ENCODE measurements at places on chromosomes 6 and 20.

- no peak for DNase-seq
Measured at GRCh38 chr6:87444362-87444761, 28.4 kb upstream of the SLC35A1 start.

DNA sequence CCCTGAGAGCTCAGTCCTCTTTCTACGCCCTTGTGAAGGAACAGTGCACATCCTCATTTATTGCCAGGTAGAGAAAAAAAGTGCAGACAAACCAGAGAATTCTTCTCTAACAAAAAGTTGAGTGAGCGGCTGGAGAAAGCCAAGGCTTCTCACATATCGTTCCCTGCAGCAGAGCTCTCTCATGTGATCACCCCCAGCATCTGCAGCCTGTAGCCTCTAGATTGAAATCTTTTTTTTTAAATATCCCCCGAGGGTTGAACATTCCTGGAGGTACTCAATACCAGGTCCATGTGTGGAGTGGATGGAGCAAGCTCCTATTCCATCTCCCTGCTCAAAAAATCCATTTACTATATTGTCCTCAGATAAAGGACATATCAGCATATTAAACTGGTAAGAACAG is 22.9 kb upstream of the ZNF133 start:
- no peak for DNase-seq

- DNase-seq, result no peak
Measured at GRCh38 chr6:75422024-75422639, 71.5 kb downstream of the FILIP1 start.

DNA sequence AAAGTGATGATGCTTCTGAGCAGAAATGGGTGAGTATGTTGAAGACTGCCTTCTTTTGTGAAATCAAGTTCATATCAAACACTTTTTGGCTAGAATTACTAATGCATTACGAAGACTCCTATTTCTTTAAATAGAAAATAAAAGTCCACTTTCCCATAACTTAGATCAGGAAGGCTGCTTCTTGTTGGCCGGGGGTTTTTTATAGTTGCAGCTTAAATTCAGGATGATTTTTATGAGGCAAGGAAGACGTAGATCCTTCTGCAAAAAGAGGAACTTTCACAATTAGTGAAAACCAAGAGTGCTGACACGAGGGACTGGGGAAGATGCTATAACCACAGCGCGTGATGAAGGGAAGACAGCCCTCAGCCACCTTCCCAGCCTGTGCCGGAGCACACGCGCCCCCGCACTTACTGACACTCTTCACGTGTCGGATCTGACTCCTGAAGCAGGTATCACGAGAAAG is 206.1 kb upstream of the PRDM1 start:
- peak; percentile 11 for DNase-seq

DNA sequence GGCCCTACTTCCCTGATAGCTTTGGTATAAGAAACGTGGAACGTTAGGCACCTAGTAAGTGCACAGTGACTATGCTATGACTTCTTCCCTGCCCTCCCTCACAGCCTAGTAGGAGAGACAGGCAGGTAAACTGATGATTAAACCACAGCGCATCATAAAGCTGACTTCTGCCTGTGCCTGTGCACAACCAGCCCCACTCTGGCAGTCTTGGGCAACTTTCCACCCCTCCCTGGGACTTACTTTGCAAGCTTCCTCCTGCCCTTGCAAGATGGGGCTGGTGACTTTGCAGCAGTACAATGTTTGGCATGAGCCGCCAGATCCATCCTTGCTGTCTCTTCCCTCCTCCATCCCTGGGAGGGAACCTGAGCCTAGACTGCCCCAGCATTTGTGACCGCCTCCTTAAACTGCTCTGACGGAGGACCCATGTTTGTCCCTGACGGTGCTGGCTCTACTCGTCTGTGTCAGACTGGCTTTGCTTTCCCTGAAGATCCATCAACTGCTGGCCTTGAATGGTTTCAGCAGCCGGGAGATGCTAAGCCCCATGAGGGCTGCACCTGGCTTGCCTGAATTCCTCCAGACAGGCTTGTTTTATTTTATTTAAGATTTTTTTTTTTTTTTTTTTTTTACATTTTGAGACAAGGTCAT is 36.1 kb downstream of the EFCAB8 start:
- DNase-seq, result no peak

DNA sequence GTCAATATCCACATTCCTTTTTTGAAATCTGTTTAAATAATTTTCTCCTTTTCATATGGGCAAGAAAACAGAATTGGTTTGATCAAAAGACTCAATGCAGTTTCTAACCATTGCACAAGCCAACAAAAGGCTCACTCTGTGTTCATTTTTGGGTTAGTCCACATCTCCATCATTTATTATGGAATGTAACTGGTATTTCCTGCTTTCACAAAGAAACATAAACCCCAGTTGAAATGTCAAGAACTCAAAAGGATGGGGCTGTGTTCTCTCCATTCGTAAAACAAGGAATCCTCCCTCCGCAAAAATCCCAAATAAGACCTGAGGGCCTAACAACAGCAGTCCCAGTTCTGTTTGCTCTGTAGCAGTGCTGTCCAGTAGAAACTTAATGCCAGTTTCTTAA is 420.9 kb downstream of the GJA1 start:
- no peak for DNase-seq

DNA sequence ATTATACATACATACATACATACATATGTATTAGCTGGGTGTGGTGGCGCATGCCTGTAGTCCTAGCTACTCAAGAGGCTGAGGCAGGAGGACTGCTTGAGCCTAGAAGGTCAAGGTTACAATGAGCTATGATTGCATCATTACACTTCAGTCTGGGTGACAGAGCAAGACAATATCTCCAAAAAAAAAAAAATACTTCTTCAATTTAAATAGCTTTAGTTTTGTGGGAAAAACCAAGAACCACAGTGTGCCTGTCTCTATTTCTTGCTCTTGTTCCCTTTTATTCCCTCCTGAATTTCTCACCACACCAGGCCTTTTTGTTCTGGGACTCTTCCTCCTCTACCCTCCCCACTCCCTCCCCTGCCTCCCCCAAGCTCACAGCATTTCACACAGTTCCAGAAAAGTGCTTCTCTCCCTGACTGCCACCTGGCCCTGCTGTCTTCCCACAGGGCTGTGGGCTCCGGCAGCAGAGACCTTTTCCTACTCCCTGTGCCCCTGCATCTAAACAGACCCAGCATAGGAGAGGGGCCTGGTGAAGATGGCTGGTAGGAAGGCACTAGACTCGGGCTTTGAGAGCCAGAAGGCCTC is 1.3 kb downstream of the C20orf203 start:
- no peak for DNase-seq

DNA sequence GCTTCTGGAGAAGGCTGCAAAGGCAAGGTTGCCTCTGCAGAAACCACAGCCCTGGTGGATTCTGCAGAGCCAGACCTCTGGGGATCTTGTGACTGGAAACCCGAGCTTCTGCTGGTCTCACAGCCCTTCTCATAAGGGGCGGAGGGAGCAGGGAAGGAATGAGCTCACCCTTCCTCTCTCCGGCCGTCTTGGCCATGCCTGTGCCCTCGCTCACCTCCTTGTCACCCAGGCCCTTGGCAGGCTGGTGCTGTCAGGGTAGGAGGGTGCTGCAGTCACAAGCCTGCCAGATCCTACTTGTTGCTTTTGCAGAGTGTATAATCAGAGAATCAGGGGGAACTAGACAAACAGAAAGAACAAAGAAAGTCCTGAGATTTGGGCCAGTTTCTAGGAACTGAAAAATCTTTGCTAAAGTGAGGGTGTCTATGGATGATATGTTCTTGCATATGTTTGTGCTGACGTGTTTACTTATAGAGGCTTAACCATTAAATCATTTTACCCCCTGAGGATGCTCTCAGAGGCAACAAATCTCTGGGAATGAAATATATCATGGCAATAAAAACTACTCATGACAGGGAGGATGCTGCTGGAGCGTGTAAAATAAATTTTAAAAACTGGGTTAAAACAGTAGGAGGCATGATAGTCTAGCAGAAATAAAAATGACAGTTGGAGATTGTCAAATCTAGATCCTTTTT is 244.9 kb upstream of the SOX4 start:
- no peak for DNase-seq

GRCh38 chr6:15401120-15401519 is 155.3 kb downstream of the JARID2 start:
- no peak for DNase-seq

DNA sequence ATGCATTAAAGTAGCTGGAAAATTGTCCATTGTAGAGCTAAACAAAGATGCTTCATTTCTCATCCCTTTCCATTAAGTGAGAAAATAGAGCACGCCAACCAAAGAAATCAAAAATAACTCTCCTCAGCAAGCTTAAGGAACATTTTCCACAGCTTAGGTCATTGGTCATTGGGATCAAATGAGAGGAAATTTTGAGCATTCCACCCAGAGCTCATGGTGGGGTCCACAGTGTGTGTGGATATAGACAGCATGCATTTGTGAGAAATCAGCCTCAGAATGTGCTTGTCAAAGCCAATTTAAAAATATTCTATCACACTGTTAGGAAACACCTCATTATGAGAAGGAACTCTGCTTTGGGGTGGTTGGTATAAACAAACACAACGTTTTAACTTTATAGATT is 97.2 kb downstream of the HDGFL1 start:
- DNase-seq, result no peak

DNA sequence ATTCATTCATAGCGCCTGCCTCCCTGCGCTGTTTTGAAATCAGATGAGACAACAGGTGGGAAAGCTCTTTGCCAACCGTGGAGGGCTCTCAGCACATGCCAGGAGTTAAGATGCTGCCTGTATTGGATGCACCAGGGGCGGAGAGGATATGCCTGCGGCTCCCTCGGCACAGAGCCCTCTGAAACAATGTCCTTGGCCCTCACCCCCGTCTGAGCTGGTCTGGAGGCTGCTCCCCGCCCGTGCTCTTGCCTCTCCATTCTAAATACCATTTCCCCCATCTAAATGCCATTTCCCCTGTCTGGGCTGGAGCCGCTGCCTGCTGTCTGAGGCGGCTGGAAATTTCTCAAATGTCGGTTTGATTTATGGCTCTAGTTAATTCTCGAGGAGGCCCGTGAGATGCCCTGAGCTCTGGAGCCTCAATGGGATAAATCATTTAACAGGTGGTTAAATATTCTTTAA is 50.8 kb upstream of the MLN start:
- DNase-seq, result no peak

DNA sequence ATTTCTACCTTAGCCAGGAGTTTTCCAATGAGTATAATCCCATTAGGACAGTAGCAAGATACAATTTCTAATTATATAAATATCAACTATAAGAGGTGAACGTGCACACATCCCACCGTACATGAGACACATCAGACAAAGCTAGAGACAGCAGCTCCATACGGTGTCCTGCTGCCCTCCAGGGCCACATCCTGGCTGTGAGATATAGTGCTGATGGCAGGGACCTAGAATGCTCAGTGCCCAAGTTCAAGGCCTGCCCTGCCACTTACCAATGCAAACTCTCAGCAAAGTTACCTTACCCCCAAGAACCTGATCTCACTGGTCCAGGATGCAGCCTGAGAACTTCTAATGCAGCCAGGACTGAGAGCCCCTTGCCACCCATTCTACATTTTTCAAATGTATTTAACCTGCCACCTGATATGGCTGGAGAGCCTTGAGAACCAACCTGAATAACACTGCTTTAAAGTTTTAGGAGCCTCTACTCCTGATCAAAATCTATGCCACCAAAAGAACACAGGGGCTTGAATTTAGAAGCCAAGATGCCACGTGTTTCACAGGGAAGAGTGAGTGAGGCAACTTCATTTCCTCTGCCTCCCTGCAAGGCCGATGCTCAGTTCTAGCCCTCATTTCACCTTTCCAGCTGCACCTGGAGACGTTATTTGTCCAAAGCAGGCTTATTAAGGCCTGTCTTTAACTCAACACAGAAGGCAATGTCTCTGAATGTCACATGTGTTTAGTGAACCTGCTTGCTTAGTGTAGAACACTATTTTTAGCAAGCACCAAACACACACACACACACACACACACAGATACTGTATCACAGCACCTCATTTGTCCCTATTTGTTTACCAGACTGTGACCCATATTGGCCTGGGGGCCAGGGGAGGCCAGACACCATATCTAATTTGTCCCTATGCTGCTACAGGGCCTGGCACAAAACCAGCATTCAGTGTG is 6.1 kb downstream of the NFATC2 start:
- DNase-seq, result no peak

DNA sequence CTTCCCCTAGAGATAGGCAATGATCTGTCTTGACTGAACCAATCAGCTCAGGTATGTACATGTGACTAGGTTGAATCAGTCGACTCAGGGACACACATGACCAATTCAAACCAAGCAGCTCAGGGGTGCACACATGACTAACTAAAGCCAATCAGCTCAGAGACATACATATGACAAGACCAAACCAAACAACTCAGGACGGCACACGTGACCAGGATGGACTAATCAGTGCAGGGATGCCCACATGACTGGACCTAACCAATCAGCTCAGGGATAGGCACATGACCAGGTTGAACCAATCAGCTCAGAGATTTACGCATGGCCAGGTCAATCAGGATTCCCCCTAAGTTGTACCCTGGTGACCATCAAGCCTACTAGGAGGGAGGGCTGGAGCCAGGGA is 310.3 kb downstream of the CDH26 start:
- DNase-seq, result no peak

GRCh38 chr6:113018351-113019151 is 671.4 kb downstream of the RFPL4B start:
- no peak for DNase-seq

DNA sequence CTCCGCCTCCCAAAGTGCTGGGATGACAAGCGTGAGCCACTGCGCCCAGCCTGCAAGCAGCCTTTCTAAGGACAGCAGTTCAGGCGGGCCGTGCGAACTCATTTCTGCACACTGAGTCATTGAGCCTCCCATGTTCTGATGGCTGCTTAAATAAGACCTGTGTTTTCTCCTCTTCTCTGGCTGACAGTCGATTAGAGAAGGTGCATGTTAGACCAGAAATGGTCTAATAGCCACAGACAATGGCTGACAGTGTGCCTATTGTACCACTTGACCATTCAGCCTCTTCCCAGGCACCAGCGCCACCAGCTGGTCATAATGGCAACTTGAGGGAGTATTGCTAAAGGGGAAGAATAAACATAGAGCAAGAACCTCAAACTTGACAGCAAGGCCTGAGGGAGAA is 6.2 kb downstream of the CST11 start:
- DNase-seq, result peak; percentile 7

DNA sequence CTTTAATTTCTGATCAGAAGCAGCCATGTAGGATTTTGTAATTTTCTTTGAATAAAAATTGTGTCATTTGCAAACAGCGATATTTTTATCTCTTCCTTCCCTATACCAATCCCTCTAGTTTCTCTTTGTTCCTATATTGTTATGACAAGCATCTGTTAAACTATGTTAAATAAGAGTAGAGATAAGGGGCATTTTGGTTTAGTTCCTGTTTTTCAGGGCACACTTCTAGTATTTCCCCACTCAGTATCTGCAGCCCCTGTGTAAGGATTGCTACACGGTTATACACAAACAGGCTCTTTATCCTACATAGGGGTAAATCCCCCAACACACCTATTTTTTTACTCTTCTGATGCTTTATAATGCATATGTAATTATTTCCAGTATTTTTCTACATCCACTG is 42.1 kb downstream of the TRERF1 start:
- no peak for DNase-seq

Measured in activated CD4-positive, alpha-beta T cell treated with anti-CD3 and anti-CD28 coated beads, Interleukin-2, amount 50 U/mL, for 4 hours (primary cell).